ENCODE measurements at places on chromosomes 1 and 21.

- no peak for DNase-seq
Observed at GRCh38 chr1:169012416-169012815, 94.1 kb upstream of the ATP1B1 start.

- no peak for DNase-seq
Observed at GRCh38 chr1:112409414-112409813, 13.4 kb downstream of the CTTNBP2NL start.

DNA sequence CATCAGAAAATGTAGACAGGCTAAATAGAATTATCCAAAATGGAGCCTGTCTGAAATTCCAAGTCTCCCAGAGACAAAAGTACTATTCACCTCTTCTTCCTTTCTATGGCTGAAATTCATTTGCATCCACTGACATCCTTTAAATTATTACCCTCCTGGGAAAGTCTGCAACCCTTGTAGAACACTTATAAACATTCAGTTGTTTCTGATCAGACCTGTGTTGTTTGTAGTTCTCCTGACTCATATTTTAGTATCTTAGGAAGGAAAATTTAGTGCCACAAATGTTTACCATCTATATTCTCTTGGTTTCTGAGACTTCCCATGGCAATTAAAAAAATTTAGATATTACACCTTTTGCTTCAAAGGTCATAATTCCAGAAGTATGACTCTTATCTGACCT is 69.6 kb upstream of the C1orf105 start:
- no peak for DNase-seq

GRCh38 chr1:145845144-145845513 is 301 bp upstream of the NUDT17 start:
- no peak for DNase-seq

DNA sequence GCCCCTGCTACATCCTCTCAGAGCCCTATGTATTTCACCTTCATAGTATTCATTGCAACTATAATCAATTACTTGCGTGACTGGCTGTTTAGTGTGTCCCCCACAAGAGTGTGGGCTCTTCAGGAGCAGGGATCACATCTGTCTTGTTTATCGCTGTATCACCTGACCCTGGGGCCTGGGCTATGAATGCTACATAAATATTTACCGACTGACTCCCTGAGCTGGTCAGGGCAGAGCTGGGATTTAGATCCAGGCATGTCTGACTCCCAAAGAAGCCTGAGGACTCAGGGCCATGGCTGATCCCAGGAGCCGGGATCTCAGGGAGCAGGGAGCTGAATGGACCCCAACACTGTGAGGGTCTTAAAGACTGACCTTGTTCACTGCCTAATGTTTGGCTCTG is 49.7 kb downstream of the AHDC1 start:
- DNase-seq: no peak

DNA sequence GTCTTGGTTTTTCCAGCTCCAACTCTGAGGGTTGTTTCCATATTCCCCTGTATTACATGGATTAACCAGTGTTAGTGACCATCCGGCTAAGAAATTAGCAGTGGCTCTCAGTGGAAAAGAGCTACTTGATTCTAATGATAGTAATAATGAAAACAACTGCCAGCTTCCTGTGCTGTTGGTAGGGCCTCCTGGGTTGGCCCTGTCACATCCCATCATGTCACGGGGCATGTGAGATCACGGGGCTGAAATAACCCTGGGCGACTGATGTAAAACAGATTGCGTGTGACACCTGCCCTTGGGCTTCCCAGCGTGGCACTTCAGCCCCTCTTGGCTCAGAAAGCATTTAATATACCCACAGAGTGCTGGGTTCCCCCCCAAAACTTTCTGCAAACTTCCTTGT is 149.0 kb downstream of the ROR1 start:
- DNase-seq: no peak

- DNase-seq: no peak
Observed at GRCh38 chr1:8165595-8166360, 139.7 kb upstream of the ERRFI1 start.

DNA sequence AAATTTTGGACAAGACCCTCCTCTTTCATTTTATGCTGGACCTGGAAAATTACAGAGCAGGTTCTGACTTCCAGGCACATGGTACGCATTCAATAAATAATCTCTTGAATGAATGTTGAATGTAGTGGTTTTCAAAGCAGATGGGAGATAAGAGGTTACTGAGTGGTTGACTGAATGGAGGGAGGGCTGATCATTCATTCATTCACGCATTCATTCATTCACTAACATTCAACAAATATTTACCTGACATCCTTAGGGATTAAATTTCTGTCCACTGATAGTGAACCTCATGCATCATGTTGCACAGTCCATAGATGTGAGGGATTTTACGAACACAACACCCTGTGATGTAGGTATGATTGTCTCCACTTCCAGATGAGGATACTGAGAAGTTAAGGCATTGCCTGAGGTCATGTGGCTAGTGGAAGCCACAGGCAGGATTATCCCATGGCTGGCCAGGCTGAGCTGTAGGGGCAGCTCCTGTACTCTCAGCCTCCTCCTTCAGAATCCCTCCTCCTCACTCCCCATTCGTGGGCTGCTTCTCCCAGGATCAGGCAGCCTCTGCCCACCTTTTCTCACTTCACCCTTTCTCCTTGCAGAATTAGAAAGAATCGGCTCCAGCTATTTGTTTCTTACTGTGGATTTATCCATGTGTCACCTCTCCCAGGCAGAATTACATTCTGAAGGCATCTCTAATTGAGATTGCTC is 48.4 kb upstream of the ATP5PO start:
- DNase-seq: no peak

- no peak for DNase-seq
Observed at GRCh38 chr1:9844106-9844505, 20.3 kb upstream of the CLSTN1 start.

GRCh38 chr1:24923485-24924113 is 6.5 kb downstream of the RUNX3 start:
- no peak for DNase-seq

DNA sequence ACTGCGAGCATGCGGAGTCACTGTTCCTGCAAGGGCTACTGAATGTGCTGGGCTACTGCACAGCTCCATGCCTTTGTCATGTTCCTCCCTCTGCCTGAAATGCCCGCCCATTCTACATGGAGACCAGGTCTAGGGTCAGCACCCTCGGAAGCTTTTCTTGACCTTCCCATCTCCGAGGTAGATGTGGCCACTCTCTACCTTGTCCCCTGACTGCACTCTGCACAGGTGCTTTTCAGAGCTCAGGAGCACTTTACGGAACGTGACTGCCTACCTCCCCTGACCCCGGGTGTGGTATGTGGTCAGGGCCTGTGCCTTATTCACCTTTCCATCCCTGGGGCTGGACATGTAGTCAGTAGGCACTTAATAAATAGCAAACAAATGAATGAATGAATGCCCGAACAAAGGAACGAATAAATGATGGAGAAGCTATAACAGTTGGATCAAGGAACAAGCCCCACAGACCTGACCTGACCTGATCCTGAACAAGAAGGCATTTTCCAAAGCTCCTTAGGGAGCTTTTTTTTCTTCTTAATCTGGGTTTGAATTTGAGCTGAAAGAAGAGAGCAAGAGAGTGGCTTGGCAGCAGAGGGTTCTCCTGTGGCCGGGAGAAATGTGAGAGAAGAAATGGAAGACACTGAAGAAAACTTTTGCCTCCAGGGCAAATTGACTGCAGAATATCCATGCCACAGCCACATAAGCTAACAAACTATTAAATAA is 7.9 kb downstream of the RD3 start:
- DNase-seq: no peak

- no peak for DNase-seq
Observed at GRCh38 chr1:83828456-83828855, 170.5 kb downstream of the TTLL7 start.

DNA sequence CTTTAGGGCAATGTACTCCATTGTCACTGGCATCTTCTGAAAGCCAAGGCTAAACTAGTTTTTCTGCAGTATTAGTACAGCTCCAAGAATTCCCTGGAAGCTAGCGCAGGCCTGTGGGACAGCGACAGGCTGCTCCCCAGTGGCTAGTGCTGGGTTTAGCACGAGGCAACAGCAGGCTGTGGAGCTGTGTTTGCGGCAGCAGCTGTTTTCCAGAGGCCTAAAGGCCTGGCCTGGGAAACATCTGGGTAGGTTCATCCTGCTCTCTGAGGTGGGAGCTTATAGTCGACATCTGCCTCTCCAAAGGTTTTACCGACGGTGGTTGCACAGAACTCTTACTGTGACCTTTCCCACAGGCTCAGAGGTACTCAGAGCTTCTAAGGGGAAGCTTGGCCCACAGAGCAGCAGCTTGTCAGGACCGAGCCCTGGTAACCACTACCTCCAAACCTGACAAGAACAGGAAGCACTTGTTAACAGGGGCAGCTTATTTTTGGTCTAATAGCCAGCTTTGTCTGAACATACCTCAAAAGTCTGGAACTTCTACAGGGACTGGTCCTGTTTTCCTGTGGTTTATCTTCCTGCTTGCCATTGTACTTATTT is 17.2 kb downstream of the CC2D1B start:
- no peak for DNase-seq

- no peak for DNase-seq
Observed at GRCh38 chr1:168372307-168372706, 91.6 kb downstream of the TBX19 start.

- no peak for DNase-seq
Observed at GRCh38 chr21:25329227-25329825, 278.0 kb downstream of the MRPL39 start.

GRCh38 chr1:15344800-15345704 is 64.6 kb upstream of the EFHD2 start:
- DNase-seq: no peak

GRCh38 chr1:200448034-200448762 is 38.4 kb upstream of the ZNF281 start:
- DNase-seq: no peak

DNA sequence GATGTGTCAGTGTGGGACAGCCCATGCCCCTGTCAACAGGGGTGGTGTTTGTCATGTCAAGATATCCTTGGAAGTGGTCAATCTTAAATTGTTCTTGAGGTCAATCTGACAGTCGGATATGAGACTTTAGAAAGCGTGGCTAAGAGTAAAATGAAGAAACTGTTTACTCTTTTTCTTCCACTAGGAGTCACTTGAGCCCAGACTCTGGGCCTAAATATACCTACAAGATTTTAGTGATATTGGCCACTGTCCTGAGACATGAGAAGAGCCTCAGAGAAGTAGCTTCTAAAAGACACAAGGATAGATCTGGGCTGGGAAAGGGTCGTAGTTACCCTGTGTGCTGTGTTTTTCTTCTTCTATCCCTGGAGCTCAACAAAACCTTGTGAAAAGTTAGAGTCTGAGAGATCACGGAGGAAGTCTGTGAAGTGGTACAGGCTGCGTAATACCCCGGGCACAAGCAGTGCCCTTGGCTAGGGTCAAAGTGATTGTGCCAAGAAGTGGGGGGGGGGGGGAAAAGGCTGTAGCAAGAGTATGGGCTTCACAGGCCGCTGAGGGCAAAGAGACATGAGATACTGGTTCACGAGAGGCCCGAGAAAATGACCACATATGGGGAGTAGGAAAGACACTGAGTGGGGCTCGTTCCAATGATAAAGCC is 355.2 kb upstream of the GREM2 start:
- DNase-seq: no peak

DNA sequence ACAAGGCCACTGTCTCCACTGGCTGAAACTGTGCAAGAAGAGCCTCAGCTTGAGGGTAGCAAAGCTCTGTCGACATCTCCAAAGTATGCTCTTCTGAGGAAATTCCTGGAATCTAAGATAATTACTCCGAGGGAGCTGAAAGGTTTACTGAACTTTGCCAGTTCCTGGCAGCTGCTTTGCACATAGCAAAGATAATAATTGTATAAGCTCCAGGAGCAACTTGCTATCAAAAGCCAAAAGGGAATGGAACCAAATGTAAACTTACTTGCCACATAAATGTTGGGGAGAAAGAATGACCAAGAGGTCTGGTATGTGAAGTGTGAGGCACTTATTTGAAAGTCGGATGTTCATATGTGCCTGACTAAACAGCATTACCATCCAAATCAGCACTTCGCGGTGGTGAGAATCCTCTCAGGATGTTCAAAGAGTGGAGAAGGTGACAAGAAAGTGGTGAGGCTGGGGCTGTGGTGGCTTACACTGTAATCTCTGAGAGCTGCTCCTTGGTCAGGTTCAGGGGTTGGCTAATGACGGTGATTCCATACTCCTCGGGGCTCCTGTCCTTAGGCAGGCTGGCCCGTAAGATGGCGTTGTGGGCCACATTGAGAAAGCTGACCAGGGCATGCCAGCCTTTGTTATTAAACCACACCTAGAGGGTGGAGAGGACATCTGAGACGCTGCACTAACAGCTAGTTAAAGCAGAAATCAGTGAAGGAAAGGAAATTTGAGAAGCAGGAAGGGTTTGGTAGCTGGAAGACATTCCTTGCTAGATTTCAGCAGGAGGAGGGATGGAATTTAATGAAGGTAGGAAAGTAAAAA is 100.0 kb downstream of the ABCA4 start:
- no peak for DNase-seq

DNA sequence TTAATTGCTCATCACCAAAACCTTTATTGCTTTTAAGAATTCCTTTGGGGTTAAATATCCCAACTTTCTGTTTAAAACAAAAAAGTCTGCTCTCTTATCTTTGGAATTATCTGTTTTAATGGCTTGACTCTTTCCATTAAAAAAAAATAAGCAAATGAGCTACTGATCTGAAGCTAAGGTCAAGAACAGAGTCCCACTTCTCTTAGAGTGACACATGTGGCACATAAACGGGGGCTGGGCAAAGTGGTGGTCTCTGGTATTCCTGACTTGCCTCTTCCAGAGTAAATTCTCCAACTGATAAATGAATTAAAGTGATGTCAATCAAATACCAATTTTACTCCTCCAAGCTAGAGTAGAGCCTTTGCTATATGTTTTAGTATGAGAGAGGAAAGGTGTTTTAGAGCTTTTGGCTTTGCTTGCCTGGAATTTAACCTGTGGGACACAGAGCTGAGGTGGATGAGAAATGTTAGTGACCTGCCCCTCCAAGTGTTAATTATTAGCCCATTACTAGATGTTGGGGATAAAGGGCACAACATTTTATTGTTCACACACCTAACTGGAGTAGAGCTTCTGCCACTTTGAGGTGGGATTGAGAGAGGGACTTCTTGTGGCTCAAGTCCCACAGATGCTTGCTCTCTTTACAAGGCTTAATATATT is 864.0 kb downstream of the LRRIQ3 start:
- no peak for DNase-seq

DNA sequence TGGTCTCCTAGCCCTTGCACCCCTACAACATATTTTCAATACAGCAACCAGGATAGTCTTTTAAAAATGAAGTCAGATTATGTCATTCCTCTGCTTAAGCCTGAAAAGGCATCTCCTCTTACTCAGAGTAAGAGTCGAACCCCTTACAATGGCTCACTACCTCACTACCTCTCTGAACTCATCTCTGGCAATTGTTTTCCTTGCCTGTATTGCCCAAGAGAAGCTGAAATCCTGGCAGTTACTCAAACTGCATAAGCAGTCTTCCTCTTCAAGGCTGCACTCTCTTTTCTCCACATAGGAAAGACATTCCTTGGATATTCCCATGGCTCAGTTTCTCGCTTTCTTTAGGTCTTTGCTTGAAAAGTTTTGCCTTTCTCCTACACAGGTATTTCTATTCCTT is 22.7 kb downstream of the CLDN8 start:
- no peak for DNase-seq

- peak; percentile 26 for DNase-seq
Observed at GRCh38 chr1:11804666-11805421, 920 bp downstream of the MTHFR start.

- DNase-seq: no peak
Observed at GRCh38 chr1:234645474-234645953, 35.5 kb upstream of the IRF2BP2 start.

GRCh38 chr1:200330741-200331428 is 79.0 kb downstream of the ZNF281 start:
- DNase-seq: no peak

Data from stimulated activated CD4-positive, alpha-beta T cell treated with anti-CD3 and anti-CD28 coated beads, Interleukin-15, amount 100 ng/mL, for 48 hours (primary cell).